ENCODE measurements at places on chromosomes 3 and 15.

DNA sequence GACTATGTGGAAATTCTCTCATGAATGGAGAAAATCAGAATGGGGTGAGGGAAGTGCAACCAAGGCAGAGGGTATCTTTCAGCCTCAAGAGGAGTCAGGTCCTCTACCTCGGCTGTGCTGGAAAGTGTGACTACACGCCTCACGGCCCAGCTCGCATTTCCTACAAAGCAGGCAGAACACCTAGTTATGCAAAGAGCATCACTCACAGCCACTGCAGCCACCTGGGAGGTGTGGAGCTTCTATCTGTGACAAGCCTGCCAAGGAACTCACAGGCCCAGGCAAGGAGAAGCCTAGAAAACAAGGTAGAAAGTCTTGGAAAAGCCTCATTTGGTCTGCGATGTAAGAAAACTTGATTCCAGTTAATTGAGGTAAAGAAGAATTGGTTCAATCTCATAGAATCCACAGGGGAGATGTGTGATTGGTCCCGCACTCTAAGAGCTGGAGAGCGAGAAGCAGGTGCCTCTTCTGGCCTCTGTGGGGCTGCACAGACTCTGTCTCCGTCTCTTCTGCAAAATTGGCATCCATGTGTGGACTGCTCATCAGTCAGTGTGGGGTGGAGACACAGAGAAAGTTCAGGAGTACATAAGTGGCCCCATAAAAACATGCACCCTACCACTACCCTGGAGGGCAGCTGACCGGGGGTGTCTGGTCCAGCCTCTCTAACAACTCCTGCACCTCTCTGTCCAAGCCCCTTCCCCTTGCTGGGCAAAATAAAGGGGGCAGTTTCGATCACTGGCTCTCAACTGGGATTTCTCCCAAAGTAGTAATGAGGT, 76.8 kb downstream of the TAMM41 start:
- DNase-seq = no peak

- DNase-seq = no peak
These were observed 8.2 kb downstream of the B3GNT5 start for GRCh38 chr3:183261151-183261724.

- no peak for DNase-seq
These were observed 35.3 kb upstream of the CDCP1 start for GRCh38 chr3:45181496-45181895.

DNA sequence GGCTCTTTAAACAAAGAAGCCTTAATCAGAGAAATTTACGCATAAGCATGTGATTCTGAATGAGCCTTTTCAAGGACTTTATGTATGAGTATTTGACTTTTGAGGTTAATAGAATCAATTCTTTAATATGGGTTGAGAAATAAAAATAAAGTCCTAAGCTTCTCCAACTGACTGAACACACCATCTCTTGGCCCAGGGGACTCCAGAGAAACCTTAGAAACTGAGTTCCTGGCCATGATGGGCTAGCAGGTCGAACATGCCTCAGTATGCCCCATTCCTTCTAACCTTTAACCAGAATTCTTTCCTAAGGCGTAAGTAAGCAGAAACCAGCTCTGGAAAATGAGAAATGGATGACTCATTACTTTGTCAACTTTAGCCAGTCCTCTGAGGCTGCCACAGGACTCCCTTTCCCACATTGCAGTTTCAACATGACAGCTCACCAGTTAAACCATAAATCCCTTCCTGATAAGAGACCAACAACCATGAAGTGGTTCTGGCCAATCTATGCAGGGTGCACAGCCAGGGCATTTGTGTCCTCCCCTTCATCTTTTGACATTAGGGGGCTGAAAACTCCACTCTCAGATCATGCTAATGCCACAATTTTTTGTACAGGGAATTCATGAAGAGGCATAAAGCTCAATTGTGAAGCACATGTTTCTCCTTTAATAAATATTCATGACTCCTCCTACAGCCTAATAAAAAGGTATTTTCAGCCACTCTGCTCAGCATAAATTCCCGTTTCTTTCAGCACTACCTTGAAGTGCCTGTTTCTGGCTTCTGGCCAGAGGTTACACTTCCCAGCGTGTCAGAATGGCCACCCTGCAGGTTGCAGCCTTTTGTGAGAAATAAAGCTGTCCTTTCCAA, 33.3 kb downstream of the TM4SF18 start:
- DNase-seq = no peak

GRCh38 chr15:76147906-76148570, 88.3 kb downstream of the TMEM266 start:
- DNase-seq = no peak

DNA sequence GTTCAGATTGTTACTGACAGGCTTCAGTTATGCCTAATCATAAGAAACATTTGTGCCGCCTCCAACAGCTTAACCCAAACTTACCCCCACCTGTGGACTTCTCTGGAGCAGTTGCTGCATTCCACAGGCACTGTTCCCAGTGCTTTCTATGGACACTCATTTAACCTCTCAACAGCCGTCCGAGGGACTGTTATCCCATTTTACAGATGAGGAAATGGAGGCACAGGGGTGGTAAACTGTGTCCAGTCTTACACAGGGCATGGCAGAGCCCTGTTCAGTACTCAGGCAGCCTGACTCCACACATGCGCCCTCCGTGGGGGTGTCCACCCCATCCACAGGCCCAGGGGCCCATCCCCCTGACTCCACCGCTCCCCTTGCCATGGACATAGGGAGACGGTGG, 14.3 kb upstream of the TGM5 start:
- no peak for DNase-seq

GRCh38 chr15:59791755-59792154, 102.6 kb upstream of the BNIP2 start:
- no peak for DNase-seq

- DNase-seq = no peak
These were observed 78.1 kb downstream of the COL8A1 start for GRCh38 chr3:99716463-99716995.

- no peak for DNase-seq
These were observed 20.1 kb downstream of the FAM43A start for GRCh38 chr3:194705761-194706160.
